ENCODE measurements at places on chromosomes 5 and 9. TPM values are rescaled to one million over a fixed set of nuclear protein-coding genes. Genes with fewer than 3 reads are reported as not detected.

GRCh38 chr5:74452856-74453255 lies 187.7 kb downstream of the ENC1 start:
- no peaks in the 10 kb centered on the region for H3K27me3 ChIP-seq
- no peak overlapping the region for H3K4me3 ChIP-seq
- no peaks in the 10 kb centered on the region for H3K36me3 ChIP-seq
- H3K4me1 ChIP-seq: no peaks in the 10 kb centered on the region
- no peak for DNase-seq

DNA sequence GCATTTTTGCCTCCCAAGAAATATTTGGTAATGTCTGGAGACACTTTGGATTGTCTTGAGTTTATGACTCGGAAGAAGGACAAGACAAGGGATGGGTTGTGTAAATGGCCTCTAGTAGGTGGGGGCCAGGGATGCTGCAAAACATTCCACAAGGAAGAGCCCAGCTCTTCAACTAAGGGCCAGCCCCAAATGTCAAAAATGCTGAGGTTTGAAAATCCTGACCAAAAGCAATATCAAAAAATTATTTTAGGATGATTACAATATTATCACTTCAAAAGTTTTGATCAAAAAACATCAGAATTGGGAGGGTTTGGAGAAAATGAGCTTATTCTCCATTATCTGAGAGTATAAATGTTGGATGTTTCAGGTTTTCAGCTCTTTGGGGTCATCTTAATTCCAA lies 248.9 kb upstream of the SLC24A2 start:
- DNase-seq: no peak
- peaks cover 11% of the 10 kb centered on the region for H3K4me1 ChIP-seq
- no peaks in the 10 kb centered on the region for H3K27me3 ChIP-seq
- H3K27ac ChIP-seq: no peak overlapping the region
- no peak overlapping the region for H3K4me3 ChIP-seq

GRCh38 chr5:106780355-106780754 lies 890.4 kb downstream of the EFNA5 start:
- no peak for DNase-seq
- no peaks in the 10 kb centered on the region for H3K4me1 ChIP-seq
- no peaks in the 10 kb centered on the region for H3K27me3 ChIP-seq
- no peaks in the 10 kb centered on the region for H3K36me3 ChIP-seq
- no peak overlapping the region for H3K27ac ChIP-seq

Gene PCDHB16
- total RNA-seq: 10.9 TPM

Data from endothelial cell (in vitro differentiated cells).